BJ (cell line): ENCODE measurements at places on chromosomes 7 and 10.

- no peak for DNase-seq
These were observed 480.5 kb upstream of the ZMIZ1 start for GRCh38 chr10:78588194-78588811.

DNA sequence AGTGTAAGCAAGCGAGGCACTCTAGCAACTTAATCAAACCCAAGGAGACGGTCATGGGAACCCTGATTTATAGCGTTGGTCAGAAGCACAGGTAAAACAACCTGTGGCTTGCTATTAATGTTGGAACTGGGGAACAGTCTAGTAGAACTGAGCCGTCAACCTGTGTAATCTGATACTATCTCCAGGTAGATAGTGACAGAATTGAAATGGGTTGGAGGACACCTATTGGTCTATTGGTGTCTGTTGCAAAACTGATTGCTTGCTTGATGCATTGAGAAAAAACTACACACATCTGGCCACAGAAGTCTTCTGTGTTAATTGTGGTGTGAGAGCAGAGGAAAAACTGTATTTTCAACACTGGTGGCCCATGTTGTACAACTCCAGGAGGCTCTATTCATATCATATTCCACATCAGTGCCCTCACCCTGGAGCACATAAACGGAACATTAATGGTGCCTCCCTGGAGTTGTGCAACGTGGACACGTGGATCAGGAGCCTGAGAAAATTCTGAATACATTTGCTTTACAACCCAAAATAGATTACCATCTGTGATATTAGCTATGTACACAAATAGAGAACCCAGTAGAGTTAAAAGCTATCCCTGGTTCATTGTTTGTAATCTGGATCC lies 112.2 kb downstream of the MYO3A start:
- DNase-seq = no peak

- DNase-seq = no peak
These were observed 207.4 kb downstream of the TNS3 start for GRCh38 chr7:47374538-47374937.

GRCh38 chr7:18511351-18512140 lies 16.0 kb downstream of the HDAC9 start:
- no peak for DNase-seq

DNA sequence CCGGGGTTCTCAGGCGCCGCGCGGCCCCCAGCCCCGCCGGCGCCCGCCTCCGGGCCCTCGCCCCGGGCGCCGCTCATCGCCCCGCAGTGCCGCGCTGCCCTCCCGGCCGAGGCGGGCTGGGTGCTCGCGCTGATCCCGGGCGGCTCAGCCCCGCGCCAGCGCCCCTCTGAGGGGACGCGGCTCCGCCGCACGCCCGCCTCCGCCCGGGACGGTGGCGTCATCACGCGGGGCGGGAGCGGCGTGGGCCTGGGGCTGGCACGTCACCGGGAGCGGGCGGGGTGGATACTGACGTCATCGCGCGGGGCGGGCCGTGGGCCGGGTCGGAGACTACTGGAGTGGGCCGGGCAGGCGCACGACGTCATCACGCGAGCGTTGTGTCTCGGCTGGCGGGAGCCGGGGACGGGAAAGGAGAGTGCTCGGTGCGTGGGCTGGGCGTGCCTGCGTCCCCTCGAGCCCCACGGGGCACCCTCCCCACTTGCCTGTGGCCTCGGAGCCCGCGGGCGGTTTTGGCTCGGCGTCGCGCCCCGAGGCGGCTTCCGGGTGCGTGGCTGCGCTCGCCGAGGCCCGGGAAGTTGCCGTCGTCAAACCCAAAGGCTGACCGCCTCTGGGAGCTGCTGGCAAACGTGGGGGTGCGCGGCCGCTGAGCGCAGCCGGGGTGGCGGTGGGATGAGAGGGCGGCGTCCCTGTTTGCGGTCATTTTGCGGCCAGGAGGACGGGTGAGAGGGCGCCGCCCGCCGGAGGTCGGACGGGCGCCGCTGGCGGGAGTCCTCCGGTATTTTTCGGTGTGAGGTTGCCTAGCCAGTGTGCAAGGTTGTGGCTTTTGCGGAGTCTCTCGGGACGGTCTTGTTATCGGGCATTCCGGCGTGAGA lies at the start of gene ESYT2:
ESYT2 (minus strand) TSS at position 168 of the 869 bp plus-strand sequence; CDS start at position 77, 91 bp downstream.
- DNase-seq = peak; percentile 71

DNA sequence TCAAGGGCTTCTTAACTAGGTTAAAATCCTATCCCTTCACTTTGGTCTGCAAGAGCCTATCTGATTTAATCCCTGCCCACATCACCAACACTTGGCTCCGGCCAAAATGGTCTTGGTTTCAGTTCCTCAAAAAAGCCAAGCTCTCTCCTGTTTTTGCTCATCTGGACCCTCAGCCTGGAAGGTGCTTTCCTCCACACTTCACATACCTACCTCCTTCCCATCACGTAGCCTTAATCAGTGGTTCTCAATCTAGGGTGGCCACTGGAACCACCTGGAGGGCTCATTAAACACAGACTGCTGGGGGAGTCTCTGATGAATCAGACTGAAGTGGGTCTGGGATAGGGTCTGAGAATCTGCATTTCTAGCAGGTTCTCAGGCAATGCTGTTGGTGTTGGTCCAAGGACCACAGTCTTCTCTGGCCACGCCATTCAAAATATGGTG lies 227.0 kb upstream of the AOAH start:
- no peak for DNase-seq

DNA sequence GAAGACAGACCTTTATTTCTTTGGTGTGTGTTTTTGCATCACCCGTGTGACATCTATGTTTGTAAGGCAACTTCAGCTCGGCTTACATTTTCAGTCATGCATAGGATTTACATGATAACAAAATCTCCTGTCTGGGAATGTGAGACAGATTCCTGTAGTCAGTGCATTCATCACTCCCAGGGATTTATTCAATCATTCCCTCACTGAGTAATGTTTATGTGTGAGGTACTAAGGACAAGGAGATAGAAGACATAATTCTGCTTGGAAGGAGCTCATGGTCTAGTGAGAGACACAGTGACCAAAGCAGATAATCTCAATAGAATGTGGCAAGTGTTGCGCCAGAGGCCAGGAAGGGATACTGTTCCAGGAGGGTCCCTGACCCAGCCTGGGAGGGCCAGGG lies 35.2 kb upstream of the BMPER start:
- DNase-seq = no peak

GRCh38 chr10:110655320-110655719 lies 11.2 kb downstream of the RBM20 start:
- DNase-seq = no peak

GRCh38 chr7:128003167-128003566 lies 28.1 kb downstream of the LRRC4 start:
- no peak for DNase-seq

GRCh38 chr7:53326634-53327033 lies 291.2 kb downstream of the POM121L12 start:
- DNase-seq = no peak

GRCh38 chr10:68752711-68753350 lies 31.8 kb downstream of the CCAR1 start:
- DNase-seq = no peak

DNA sequence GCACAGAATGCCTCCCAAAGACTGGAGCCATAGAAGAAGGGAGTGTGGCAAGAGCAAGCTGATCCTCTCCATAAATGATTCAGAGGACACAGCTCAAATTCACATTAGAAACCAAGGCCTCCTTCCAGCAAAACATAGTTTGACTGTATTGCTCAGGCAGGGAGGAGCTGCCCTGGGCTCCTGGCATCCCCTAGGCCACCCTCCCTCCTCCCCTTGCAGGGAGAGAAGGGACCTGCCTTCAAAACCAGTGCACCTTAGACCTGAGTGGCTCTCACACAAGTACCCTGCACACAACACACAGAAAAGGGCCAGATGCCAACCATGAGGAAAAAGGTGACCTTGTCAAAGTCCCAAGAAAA lies 64.7 kb downstream of the CREB3L2 start:
- DNase-seq = no peak

DNA sequence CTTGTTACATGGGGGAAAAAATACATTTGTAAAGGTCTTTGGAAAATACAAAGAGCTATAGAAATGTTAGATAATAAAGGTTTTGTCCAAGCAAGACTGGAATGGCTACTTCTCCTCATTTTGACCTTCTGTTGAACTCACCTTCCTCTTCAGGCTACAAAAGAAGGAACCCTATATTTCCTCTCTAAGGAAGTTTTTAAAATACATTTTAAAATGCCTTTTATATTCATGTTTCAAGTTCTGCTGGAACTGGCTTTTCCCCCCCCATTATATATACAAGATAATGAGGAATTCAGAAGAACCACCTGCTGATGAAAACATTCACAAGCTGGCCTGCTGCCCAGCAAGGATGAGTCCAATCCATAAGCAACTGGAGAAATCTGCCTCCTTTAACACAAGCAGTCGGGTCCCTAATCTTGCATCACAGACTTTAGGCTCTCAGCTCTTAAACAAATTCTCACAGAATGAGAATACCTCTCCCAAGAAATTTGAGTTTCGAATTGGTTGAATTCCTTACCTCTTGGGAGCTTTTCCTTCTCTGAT lies 44.6 kb downstream of the MTERF1 start:
- no peak for DNase-seq
